ENCODE measurements at places on chromosomes 12 and 14. TPM values are rescaled to one million over a fixed set of nuclear protein-coding genes. Genes with fewer than 3 reads are reported as not detected.
A peak's percentile ranks its signal among the peaks of the same experiment; 100 is the strongest.

DNA sequence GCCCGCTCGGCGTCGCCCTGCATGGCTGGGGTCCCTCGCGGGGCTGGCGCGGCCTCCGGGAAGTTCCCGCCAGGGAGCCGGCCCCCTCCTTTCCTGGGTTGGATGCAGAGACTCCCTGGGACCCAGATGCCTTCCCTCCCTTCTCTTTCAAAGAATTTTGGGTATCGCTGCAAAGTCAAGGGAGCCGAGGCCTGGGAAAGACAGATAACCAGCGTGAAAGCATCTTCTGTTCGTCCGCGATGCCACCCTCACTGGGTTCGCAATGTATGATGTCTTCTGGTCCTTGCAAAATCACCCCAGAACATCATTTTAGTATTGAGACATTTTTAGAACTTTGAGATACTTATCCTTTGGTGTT is 451 bp downstream of the IRAK3 start:
- no peak for DNase-seq

DNA sequence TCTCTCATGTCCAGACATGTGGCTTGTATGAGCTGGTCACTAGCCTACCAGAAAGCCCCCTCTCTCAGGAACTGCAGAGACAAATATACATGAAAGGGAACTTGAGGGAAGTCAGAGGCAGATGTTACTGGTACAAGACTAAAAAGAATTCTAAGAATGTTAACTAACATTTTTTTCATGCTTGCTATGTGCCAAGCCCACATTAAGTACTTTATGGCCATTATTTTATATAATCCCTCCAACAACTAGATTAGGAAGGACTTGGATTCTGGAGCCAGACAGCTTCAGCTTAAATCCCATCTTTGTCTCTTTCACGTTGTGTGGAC is 24.6 kb downstream of the TTC9 start:
- no peak for DNase-seq

- DNase-seq: no peak
Observed at GRCh38 chr12:124525455-124525854, 42.0 kb downstream of the NCOR2 start.

DNA sequence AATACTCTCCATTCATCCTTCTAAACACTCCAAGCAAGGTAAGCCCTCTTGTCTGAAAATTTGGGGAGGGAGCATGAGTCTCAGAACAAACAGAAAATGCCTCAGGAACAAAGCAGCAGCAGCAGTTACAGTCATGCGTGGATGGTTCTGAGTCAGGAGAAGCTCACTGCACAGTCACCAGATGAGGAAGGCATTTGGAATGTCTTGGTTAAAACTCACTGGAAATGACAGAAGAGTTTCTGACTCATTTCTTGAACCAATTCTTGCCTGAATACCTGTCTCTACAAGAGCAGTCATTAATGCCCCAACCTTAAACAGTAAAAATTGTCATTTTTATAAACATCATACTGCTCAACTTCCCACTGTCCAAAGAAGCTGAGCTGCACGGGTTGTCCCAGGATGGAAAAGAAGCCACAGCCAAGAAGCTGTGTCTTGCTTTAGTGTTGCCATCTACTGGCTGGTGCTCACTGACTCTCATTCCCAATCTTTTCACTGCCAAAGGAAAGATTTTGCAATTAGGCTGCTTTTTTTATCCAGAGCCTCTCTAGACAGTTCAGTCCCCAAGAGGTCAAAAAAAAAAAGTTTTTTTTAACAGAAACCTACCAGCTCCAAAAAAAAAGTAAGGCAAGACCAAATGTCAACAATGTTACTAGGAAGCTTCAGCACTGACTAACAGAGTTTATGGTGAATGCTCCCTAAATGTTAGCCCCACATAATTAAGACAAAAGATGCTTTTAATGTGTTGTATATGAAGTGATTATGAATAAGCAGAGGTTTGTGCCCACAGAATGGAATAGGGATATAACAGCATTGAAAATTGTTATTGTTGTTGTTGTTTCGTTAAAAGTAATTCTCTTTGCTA is 40.4 kb downstream of the KICS2 start:
- DNase-seq: peak; percentile 57

DNA sequence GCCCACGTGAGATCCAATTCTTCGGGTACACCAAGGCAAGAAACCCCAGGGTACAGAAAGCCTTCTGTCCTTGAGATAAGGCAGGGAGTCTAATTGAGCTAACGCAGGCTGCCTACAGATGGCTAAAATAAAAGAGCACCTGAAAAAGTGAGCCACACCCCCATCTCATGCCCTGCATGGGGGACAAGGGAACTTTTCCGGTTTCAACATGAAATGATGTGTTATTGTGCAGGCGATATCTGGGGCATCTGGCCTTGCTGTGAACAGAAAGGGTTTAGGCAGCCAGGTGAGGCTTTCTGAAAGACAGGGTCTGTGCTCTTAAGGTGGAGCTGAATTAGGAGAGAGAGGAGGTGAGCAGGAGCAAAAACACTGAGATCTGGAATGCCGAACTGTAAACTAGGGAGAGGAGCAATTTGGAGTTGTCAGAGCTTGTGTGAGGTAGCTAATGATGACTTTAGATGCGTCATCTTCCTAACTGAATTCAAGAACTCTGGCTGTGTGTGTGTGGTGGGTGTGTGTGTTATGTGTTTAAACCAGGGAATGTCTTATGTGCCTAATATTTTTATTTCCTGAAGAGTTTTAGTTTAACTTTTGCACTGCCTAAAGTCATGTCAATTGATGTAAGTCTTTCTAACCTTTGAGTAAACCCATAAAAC is 20.1 kb upstream of the LDHB start:
- no peak for DNase-seq

- DNase-seq: no peak
Observed at GRCh38 chr14:102424520-102424919, 61.8 kb downstream of the TECPR2 start.

- no peak for DNase-seq
Observed at GRCh38 chr14:85764822-85765221, 234.9 kb downstream of the FLRT2 start.

The FOXA1 gene
- polyA plus RNA-seq: 2.6 TPM

- DNase-seq: no peak
Observed at GRCh38 chr12:98466640-98467400, 48.6 kb upstream of the TMPO start.

- DNase-seq: peak; percentile 61
Observed at GRCh38 chr14:95046711-95047681, 110.3 kb downstream of the DICER1 start.

The TTC6 gene
- polyA plus RNA-seq: 0.24 TPM

The ESPL1 gene
- polyA plus RNA-seq: 12.5 TPM

DNA sequence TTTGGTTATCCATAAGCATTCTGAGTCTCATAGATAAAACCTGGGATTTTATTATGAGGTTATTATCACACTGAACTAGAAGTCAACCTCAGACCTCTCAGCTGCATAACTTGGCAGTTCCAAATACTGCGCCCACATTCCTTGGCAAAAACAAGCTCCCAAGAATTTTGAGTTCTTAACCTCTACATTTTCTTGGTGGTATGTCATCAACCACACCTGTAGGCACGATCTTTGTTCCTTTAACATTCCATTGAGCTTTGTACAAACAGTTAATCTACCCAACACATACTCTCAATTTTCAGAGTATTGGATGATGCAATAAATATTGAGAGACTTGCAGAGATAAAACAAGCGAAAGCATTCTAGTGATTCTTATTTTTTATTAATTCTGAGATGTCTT is 371.8 kb upstream of the PRICKLE1 start:
- DNase-seq: no peak

GRCh38 chr14:54700717-54701116 is 133.8 kb downstream of the SAMD4A start:
- DNase-seq: no peak

GRCh38 chr14:76647697-76648298 is 113.5 kb upstream of the VASH1 start:
- peak; percentile 21 for DNase-seq

DNA sequence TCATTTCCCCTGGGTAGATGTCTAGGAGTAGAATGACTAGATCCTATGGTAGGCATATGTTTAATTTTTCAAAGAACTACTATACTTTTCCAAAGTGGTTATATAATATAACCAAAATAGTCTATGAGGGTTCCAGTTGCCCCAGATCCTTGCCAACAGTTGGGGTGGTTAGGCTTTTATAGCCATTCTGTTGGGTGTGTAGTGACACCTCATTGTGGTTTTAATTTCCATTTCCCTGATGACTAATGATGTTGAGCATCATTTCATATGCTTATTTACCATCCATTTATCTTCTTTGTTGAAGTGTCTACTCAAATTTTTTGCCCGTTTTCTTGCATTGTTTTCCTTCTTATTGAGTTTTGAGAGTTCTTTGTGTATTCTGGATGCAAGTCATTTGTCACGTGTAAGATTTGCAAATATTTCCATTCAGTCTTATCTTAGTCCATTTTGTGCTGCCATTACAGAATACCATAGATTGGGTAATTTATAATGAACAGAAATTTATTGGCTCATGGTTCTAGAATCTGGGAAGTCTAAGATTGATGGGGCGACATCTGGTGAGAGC is 4.7 kb downstream of the SYNE2 start:
- DNase-seq: no peak

- DNase-seq: no peak
Observed at GRCh38 chr12:109157986-109158385, 41.6 kb downstream of the ACACB start.

DNA sequence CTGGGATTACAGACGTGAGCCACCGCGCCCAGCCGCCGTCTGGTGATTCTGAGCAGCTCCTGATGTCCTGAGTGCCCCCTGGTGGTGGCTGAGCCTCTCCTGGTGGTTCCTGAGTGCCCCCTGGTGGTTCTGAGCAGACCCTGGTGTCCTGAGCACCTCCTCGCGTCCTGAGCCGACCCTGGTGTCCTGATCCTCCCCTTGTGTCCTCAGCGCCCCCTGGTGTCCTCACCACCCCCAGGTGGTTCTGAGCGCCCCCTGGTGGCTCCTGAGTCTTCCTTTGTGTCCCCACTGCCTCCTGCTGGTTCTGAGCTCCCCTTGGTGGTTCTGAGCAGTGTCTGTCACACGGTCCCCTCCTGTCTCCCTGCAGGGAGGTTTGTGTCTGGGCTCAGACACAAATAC is 1304.9 kb downstream of the TMEM121 start:
- no peak for DNase-seq
